ENCODE measurements at places on chromosomes 3 and 15. TPM values are rescaled to one million over a fixed set of nuclear protein-coding genes. Genes with fewer than 3 reads are reported as not detected.

DNA sequence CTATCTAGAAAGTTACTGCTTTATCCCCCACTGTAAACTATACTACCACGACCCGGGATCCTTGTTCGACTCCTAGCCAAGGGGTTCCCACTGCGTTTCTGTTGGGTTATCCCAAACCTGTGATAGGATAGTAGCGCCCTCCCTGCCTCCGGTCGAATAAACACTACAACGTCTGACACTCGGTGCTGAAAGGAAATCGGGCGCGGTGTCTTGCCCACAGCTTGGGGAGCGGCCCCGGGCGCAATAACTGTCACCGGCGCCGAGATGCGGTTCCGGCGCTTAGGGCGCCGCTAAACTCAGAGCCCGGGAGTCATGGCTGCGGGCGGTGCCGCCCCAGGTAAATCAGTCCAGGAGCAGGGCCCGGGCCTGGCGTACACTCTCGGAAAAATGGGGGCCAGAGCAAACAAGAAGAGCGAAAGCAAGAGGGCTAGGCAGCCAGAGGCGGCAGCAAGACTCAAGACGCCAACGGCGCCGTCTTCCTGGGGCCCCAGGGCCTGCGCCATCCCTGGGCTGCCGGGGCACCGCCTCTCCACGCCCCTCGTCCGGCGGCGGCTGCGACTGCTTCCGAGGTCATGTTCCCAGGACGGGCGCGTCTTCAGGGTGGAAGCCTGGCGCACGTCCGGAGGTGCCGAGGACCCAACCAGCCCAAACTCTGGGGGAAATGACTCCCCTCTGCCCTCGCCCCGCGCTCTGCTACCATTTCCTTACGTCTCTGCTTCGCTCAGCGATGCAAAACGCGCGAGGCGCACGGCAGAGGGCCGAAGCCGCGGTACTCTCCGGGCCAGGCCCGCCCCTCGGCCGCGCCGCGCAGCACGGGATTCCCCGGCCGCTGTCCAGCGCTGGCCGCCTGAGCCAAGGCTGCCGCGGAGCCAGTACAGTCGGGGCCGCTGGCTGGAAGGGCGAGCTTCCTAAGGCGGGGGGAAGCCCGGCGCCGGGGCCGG is at the start of gene DUT:
TSS of gene DUT (plus strand) at position 575 of the 941 bp plus-strand sequence. CDS start at position 662, 87 bp downstream.
- DNase-seq: peak; percentile 91

DNA sequence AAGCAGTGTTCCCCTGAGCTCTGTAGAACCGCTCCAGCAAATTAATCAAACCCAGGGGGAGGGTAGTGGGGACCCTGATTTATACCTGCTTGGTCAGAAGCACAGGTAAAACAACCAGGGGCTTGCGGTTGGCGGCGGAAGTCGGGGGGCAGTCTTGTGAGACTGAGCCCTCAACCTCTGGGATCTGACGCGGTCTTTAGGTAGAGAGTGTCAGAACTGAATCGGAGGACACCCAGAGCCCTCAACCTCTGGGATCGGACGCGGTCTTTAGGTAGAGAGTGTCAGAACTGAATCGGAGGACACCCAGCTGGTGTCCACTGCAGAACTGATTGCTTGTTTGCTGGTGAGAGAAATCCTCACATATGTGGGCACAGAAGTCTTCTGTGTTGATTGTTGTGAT is 12.9 kb upstream of the PAQR5 start:
- no peak for DNase-seq

GRCh38 chr3:107630779-107631178 is 108.0 kb downstream of the BBX start:
- no peak for DNase-seq

The ANKRD34C gene
- not detected for polyA plus RNA-seq

- no peak for DNase-seq
These were observed 50.9 kb downstream of the RGMA start for GRCh38 chr15:93037820-93038705.

The TMIE gene
- 0.53 TPM for polyA plus RNA-seq

The TPRG1 gene
- polyA plus RNA-seq: 0.09 TPM

The NMB gene
- polyA plus RNA-seq: 5.9 TPM

DNA sequence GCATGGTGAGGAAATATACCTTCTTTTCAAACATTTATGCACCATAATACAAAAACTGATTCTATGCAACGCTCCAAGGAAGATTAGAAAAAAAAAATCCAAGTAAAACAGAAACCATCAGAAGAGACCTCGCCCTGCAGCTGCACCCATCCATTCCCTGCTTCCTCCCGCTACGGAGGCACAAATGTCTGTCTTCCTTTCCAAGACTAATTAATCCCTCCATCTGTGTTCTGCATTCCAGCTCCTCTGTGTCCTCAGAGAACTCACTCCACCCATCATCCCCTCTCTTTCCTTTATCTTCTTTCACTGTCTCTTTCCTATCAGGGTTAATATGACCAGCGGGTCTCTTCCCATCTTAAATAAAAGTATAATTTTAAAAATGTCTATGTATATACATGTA is 196.1 kb downstream of the ADAMTSL3 start:
- no peak for DNase-seq

The PRR23A gene
- not detected for polyA plus RNA-seq

- no peak for DNase-seq
These were observed 88.8 kb upstream of the RARB start for GRCh38 chr3:25339225-25339624.

GRCh38 chr3:38549957-38550840 is 54.1 kb downstream of the EXOG start:
- no peak for DNase-seq

GRCh38 chr15:84871428-84871985 is 13.0 kb upstream of the SLC28A1 start:
- no peak for DNase-seq

The POLR2M gene
- 29.5 TPM for polyA plus RNA-seq

GRCh38 chr15:38638811-38639210 is 74.2 kb upstream of the RASGRP1 start:
- DNase-seq: no peak

The NAALADL2 gene
- polyA plus RNA-seq: 2.3 TPM

The SOX2 gene
- polyA plus RNA-seq: not detected

DNA sequence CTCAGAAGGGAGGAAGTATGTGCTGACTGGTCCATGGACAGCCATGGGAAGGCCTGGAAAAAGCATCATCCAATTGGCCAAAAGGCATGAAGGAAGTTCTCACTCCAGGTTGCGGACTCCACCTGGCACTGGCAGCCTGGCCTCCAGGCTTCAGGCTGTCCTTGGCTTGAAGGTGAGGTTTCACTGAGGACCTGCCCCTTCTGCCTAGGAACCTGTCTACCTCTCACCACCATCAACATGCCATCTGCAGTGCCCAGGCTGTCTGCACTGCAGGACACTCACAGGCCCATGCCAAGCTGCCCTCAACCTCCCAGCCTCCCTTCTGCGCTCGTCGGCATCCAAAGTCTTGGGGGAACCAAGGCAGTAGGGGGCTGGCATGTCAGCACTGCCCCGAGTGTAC is 51.1 kb downstream of the CEP70 start:
- DNase-seq: no peak

DNA sequence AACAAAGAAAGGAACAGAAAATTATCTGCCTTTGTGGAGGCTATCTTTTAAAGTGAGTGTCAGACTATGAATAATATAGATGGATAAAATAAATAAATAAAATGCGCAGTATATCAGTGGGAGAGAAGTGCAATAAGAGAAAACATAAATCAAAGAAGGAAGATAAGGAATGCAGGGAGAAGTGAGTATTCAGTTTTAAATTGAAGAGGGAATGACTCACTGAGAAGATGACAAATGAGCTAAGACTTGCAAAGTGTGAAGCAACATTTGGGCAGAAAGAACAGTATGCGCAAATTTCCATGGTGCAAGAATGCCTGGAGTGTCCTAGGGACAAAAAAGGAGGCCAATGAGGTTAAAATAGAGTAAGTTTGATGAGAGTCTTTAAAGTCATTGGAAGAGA is 1300.1 kb upstream of the ALCAM start:
- DNase-seq: no peak

DNA sequence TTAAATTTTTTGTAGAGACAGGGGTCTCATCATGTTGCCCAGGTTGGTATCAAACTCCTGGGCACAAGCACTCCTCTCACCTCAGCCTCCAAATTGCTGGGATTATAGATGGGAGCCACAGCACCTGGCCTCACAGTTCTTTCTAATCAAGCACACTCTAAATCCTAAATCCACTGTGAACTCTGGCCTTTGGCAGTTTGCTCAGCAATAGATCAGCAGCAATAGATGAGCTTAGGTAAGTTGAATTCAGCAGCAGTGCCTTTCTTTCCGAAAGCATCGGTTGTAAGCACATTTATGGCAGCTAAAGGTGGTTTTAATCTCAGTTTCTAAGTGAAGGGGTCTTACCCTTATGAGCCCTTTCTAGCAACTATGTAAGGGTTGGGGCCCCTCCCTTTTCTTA is 16.6 kb downstream of the PDHB start:
- DNase-seq: no peak

- DNase-seq: peak; percentile 53
These were observed 36.8 kb downstream of the TLE3 start for GRCh38 chr15:70060993-70061305.

GRCh38 chr3:74343391-74343790 is 271.1 kb downstream of the CNTN3 start:
- no peak for DNase-seq

The SEC62 gene
- polyA plus RNA-seq: 78.2 TPM

GRCh38 chr15:74789171-74789631 is 7.3 kb downstream of the CSK start:
- DNase-seq: no peak

The MRAS gene
- 105 TPM for polyA plus RNA-seq

The GNAT1 gene
- polyA plus RNA-seq: not detected

GRCh38 chr15:38818157-38818790 is 253.7 kb upstream of the RASGRP1 start:
- no peak for DNase-seq
